ENCODE measurements at places on chromosomes 2 and 18.

- DNase-seq, result peak; percentile 60
These were observed 11.9 kb upstream of the AGFG1 start for GRCh38 chr2:227460070-227460485.

- DNase-seq, result no peak
These were observed 56.8 kb upstream of the CCDC85A start for GRCh38 chr2:56127010-56127409.

- no peak for DNase-seq
These were observed 95.6 kb upstream of the ITGB6 start for GRCh38 chr2:160295519-160296207.

DNA sequence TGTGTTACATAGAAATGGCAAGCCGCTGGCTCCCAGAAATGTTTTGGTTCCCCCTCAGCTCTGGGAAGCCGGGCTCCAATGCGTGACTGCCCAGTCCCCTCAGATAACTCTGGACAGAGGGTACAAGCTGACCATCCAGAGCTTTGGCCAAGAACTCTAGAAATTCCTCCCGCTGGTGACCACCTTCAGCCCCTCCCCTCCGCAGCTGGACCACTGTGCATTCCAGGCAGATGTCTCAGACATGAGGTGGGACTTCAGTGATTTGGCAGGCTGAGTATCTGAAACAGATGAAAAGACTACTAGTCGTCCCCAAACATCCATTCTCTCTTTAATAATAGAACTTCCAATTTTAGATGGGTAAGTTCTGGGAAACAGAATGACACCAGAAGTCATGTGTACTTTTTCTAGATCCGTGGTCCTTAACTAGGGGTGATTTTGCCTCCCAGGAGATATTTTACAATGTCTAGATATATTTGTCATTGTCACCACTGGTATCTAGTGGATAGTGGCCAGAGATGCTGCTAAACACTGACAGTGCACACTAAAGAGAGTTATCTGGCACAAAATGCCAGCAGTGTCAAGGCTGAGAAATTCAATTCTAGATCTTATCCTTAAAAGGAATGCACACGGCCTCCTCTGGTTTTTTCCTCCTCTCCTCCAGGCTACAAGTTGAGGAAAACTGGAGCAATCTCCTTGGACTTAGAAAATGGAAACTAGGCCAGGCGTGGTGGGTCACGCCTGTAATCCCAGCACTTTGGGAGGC, 294.3 kb downstream of the SRBD1 start:
- DNase-seq, result no peak

DNA sequence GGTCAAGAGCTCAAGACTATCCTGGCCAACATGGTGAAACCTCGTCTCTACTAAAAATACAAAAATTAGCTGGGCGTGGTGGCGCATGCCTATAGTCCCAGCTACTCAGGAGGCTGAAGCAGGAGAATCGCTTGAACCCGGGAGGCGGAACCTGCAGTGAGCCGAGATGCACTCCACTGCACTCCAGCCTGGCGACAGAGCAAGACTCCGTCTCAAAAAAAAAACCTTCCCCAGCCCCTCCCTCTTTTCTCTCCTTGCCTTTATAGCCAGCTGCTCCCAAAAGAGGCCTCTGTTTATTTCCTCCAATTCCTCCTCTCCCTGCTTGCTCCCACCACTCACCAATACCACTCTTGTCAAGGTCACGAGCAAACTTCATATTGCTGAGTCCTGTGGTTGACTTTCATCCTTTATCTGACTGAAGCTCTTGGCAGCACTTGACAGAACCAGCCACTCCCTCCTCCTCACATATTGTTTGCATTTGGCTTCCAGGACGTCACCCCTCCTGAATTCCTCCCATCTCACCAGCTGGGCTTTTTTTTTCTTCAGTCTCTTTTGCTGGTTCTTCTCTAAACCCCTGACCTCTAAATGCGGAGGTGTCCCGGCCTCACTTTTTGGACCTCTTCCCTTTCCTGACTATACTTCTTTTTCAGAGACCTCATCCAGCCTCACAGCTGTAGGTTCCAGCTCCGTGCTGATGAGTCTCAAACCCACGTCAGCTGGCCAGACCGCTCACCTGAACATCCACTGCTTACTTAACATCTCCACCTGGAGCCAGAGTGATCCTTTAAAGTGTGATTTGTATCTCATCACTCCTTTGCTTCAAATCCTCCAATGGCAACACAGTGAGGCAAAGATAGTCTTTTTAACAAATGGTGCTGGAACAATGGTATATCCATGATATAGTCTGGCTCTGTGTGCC, 84.6 kb upstream of the CAB39 start:
- no peak for DNase-seq

DNA sequence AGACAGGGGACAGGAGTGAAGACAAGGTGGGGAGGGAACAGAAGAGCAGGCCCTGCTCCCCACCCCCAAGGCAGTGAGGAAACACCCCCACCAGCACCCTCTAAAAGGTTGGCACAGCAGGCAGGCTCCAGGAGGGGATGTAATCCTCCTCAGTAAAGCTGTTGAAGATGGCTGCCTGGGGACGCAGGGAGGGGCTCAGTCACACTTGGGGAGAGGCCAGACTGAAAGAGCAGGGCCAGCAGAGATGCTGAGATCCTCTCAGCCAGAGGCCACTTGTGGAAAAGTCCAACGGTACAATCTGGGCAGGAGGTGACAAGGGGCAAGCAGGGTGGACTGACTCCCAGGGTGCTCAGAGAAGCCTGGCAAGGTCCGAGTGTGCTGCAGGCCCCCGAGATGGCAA, 154.8 kb upstream of the ID2 start:
- DNase-seq, result no peak

GRCh38 chr2:59312967-59313940, 1072.1 kb upstream of the FANCL start:
- no peak for DNase-seq

- no peak for DNase-seq
These were observed 28.6 kb downstream of the IRS1 start for GRCh38 chr2:226771067-226771466.

DNA sequence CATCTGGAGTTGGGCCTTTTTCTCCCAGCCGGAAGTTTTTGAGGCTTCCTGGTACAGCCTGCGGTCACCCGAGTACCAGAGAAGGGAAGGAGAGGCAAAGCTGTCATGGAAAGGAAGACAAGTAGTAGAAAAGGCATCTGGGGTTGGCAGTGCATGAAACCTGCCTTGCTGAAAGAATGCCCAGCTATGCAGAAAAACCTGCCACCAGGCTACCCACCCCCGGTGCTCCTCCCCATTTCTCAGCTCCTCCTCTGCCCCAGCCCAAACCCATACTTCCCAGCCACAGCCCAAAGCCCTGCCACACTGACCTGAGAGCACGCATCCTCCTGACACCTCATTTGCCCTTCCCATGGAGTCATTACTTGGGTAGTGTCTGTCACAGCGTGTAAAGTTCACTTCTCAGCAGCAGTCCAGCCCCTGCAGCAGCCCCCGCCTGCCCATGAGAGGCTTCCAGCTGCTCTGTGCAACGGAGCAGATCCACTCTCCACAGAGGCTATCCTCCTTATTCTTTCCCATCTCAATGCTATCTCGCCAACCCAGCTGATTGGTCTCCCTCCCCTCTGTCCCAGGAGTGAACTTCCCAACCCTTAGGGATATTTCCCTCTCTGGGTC, 40.4 kb upstream of the MAL start:
- DNase-seq, result no peak

DNA sequence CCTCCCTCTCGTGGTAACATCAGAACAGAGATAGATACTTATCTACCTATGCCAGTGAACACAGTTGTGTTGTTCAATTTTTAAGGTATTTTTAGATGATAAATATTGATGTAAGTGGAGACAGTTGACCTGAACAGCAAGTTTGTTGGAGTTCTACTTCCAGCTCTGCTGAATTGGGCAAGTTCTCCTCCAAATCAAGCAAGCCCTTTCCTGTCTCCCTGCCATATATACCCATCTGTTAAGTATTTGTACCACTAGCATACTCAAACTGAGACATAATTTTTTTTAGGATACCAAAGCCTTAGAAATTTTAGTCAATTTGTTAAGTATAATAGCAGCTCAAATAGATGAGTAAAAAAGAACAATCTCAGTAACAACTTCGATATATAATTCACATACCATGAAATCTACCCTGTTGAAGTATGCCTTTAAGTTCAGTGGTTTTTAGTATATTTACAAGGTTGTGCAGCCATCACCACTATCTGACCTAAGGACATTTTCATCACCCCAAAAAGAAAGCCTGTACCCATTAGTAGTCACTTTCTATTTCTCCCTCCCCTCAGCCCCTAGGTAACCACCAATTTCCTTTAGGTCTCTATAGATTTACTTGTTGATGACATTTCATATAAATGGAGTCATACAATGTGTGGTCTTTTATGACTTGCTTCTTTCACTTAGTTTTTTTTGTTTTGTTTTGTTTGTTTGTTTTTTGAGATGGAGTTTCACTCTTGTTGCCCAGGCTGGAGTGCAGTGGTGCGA, 61.8 kb downstream of the COX7A2L start:
- DNase-seq, result no peak

DNA sequence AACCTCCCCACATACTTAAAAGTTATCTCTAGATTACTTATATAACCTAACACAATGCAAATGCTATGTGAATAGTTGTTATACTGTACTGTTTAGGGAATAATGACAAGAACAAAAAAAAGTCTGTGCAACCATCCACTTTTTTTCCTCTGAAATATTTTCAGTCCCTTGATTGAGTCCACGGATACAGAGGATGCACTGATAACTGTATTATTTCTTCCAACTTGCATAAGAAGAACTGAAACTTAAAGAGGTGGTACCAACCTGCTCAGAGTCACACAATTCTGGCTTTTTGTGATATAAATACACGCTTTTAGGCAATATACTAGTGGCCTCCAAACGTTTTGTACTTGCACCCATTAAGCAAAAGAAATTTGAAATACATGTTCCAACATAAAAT, 1.4 kb downstream of the SMC6 start:
- DNase-seq, result no peak

DNA sequence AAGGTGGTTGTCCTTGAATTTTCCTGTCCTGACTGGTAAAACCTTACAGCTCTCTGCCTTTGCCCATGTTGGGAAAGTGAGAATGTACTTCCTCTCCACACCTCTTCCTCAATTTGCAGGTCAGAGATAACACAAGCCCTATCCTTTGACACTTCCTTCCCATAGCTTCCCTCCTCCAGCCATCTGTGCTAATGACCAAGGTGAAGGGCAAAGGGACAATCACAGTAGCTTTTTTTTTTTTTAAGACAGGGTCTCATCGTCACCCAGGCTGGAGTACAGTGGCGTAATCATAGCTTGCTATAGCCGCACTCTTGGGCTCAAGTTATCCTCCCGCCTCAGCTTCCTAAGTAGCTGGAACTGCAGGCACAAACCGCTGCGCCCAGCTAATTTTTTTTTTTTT, 24.3 kb upstream of the STPG4 start:
- no peak for DNase-seq

DNA sequence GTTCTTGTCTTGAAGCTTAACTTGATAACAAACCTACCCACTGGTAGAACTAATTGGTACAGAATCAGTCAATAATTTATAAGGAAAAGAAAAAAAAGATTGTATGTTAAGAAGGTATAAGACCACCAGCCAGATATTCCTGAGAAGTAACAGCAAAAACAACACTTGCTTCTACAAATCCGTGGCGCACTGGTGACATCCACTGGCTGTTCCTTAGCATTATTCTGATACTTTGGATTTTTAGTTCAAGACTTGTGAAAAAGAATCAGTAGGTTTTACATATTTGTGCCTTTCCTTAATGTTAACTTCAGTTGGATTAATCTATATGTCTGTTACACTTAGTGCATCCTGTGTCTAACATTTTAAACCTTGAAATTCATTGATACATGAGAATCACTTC, 141.8 kb downstream of the GRB14 start:
- no peak for DNase-seq

DNA sequence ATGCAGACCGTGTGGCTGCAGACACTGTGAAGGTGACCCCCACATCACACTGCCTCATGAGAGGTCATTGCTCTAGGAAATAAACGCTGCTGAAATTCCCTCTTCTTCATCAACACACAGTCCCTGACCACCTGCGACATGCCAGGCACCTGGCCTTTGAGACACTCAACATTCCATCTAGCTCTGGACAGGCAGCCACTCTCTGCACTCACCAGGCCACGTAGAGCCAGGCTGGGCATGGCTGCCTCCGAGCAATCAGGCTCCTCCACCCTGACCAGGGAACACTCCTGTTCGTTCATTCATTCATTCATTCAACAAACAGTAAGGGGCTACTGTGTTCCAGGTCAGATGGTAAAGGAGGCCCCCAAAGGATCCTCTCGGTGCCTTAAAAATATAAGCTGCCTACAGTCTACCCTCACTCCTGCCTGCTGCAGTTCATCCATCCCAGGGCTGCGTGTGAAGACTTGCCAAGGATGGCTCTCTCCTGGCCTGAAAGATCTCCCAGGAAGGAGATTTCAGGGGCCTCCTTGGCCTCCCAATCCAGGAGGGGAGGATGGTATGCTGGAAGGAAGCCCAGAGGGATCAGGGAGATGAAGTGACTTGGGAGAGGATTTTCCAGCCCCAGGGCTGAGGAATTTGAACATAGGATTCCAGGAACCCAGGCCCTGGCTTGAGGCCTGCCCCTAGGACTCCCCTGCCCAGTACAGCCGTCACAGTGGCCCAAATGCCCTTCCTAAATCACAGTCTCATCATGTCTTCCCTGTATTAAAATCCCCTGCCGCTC, 66.7 kb downstream of the TNS1 start:
- DNase-seq, result no peak

DNA sequence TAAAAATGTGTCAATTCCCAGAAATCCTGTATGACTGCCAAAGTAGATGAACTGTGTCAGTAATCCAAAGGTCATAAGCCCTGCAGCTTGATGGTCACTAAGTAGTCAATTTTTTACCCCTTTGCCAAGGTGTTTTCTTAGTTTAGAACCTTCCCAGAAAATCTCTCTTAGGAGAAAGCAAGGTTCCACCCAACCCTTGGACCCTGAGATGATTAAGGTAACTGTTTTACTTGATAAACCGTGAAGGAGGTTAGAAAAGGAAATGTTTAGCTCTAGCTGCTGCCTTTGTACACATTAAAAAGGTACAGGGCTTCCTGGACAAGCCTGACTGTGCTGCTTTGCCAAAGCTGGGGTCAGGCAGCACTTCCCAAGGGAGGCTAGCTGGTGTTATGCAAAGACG, 24.4 kb upstream of the LRP2 start:
- no peak for DNase-seq

- no peak for DNase-seq
These were observed 322.1 kb downstream of the LRRTM1 start for GRCh38 chr2:79982445-79982844.

Measured in activated T-helper 9 cell treated with anti-CD3 and anti-CD28 coated beads, Interleukin-2, amount 50 U/mL, for 16 hours (primary cell).